ENCODE measurements at places on chromosomes 6 and 20.

DNA sequence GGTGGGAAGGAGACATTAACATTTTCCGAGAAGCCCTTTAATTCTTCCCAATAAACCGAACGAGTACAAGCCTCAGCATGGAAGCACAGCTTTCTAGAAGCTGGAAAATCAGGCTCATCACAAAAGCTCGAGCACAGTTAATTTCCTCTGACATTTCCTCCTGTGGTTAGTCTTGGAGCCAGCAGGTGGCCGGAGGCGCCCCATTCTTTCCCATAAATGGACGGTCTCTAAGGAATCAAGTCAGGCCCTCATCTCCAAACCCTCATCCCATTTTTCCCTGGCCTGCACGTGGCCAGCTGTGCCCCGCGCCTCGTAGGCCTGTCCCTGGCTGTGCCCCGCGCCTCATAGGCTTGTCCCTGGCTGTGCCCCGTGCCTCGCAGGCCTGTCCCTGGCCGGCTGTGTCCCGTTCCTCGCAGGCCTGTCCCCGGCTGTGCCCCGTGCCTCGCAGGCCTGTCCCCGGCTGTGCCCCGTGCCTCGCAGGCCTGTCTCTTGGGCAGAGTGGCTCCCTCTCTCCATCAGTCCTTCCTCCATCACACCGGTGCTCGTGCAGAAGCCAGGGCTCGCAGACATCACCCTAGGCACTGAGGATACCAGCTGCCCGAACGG, 19.7 kb upstream of the NTSR1 start:
- no peak for DNase-seq

DNA sequence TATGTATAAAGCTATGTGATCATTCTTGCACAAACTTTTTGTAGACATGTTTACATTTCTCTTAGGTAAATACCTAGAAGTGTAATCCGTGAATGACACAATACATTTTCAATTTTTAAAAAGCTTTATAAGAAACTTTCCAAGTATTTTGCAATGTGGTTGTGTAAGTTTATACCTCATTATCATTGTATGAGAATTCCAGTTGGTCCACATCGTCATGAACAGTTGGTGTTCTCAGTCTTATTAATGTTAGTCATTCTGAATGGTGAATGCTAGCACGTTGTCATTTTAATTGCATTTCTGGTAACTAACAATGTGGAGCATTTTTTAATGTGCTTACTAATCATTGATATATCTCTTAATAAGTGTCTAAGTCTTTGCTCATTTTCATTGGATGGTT, 116.5 kb upstream of the F13A1 start:
- DNase-seq, result peak; percentile 45

- no peak for DNase-seq
These were observed 34.7 kb upstream of the FAM8A1 start for GRCh38 chr6:17565399-17565798.

DNA sequence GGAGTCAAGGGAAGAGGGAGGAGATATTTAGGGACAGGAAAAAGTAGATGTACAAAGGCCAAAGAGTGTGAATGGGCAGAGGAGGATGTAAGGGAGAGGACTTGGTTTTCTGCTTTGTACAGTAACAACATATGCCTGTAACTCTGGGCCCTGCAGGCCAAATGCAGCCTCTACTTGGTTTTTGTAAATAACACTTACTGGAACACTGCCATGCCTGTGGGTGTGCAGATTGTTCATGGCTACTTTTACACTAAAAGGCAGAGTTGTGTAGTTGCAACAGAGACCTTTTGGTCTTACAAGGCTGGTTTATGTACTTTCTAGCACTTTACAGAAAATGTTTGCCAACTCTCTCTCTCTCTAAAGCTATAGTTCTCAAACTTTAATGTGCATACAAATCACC, 157.1 kb downstream of the PHACTR1 start:
- DNase-seq, result no peak

DNA sequence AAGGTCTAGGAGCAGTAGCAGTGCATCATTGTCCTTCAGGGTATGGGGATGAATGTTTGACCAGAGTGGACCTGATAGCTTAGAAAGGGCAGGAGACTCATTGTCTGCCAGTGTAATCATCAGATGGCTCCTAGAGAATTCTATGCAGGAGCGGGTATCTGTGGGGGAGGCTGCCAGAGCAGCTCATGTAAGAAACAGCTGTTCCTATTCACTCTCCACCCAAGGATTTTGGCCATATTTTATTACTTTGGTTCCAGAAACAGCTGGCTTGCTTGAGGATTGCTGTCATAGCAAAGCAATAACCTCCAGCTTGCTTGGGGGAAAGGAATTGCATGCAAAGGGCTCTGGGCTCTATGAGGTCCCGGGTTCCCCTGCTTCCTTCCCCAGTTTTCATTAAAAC, 44.1 kb downstream of the RALY start:
- DNase-seq, result no peak

DNA sequence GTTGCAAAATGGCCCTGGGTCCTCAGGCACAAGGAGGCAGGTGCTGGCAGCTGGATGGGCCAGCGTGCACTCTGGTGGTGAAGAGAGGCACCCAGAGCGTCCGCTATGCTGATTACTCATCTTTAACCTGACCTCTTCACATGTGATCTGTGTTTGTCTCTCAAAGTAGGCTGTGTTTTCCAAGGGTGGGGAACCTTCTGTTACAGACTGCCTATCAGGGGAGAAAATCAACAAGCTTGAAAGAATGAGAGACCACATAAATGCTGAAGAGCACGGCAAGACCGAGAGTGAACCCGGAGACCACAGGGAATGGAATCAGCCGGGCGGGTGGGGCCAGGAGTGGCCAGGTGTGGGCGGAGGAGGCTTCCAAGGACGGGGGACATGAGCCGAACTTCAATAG, 16.2 kb downstream of the BNIP5 start:
- no peak for DNase-seq

GRCh38 chr6:97186416-97186999, 96.5 kb downstream of the MMS22L start:
- DNase-seq, result peak; percentile 34

DNA sequence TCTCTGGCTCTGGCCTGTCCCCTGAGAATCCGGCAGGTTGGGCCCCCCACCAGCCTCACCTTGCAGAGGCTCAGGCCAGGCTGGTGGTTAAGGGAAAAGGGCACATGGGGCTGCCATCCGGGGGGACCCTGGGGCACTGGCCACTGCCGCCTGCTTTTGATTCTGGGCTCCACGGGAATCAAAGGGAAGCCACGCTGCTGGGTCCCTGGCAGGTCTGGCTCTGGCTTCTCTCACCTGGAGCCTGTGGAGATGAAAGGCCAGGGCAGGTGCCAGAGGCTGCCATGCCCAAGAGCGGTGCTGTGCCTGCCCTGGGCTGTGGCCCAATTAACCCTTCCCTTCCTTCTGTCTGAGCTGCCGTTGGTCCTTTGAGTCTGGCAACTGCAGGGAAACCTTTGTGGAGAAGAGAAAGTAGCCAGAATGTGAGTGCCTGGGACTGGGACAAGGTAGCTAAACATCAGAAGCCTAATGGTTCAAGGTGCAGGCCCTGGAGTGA, 9.4 kb upstream of the CDH22 start:
- DNase-seq, result no peak

DNA sequence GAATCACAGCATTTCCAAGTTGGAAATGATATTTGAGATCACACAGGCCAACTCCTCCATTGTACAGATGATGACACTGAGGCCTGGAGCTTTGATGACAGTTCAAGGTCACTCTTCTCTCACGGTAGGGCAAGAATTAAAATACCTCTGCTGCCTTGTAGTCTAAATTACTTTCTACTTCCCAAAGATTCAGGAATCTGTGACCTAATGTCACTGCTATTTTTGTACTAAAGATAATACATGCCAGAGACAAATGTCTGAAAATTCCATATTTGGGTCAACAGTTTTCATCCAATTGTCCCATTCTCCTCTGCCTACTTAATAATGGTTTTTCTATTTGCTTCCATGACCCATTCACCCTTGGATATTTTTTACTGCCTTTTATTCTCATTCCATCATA, 160.0 kb downstream of the SOD2 start:
- DNase-seq, result no peak

DNA sequence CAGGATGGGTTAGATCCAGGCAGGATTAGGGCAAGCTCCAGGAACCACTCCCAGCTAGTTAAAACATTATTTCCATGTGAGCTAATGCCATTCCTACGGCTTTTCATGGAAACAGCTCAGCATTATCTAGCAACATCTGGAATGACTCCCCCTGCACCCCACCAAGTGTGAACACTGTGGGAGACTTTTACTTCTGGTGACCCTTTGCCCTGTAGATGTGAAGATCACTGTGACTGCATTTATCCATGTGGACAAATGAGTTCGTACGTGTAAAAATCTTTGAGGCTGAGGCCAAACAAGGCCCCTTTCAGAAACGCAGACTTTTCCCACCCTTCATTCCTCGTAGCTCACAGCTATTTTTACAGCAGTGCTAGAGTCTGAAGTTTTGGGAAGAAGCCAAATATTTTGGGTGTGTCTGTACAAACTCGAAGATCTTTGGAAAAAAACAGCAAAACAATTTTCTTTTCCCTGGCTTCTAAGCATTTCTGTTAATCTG, 221.8 kb upstream of the SOX4 start:
- DNase-seq, result peak; percentile 64

GRCh38 chr6:8415280-8415679, 20.1 kb downstream of the SLC35B3 start:
- DNase-seq, result no peak

DNA sequence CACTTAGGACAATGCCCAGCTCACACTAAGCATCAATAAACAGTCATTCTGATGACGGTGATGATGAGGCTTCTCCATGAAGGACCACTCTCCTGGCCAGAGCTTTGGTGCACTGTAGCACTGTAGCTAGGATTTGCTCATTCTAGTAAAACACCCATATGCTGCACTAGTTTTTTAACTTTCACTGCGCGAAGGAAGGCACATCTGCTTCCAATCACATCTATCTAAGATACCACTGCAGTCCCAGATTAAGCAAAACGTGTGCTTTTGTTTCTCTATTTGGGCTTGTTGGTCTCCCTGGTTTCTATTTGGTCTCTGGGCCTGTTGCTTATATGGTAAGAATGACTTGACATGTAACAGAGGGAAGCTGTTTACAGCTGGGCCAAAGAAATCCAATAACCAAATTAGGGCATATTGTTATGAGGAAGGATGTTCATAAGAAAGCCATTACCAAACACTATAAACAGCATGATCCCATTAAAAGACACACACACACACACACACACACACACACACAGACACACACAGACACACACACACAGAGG, 62.4 kb downstream of the FAM229B start:
- no peak for DNase-seq

- peak; percentile 22 for DNase-seq
These were observed 126.7 kb downstream of the AIG1 start for GRCh38 chr6:143187238-143187923.

DNA sequence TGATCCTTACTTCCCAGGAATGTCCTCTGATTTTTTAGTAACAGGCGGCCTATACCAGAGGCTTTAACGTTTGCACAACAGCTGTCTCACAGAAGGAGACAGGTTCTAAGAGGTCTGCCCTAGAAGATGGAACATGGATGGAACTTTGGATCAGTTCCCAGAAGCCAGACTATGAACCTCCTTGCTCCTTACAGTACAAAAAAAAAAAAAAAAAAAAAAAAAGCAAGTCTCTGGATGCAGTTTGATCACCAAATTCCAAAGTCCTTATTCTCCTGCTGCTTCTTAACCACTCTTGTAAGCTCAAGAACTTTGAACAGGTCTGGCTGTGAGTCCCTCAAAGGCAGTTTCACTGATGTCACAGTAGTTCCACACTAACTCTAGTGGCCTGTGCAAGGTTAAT, 2.0 kb upstream of the TRMT11 start:
- DNase-seq, result peak; percentile 26

DNA sequence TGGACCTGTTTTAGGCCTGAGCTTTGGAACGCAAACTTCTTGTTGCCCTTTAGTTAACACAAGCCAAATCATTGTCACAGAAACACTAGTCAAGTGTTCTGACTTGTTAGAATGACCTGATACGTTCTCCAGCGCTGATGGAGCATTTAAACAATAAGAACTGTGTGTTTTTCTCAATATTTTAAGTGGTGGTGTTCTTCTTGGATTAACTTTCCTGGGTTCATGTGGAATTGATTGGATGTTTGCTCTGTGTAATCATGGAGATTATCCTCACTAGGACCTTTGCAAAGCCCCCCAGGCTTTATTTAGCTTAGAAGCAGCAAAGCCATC, 1.6 kb downstream of the LRRC1 start:
- no peak for DNase-seq

- DNase-seq, result no peak
These were observed 144.4 kb upstream of the GJE1 start for GRCh38 chr6:141988327-141988726.

DNA sequence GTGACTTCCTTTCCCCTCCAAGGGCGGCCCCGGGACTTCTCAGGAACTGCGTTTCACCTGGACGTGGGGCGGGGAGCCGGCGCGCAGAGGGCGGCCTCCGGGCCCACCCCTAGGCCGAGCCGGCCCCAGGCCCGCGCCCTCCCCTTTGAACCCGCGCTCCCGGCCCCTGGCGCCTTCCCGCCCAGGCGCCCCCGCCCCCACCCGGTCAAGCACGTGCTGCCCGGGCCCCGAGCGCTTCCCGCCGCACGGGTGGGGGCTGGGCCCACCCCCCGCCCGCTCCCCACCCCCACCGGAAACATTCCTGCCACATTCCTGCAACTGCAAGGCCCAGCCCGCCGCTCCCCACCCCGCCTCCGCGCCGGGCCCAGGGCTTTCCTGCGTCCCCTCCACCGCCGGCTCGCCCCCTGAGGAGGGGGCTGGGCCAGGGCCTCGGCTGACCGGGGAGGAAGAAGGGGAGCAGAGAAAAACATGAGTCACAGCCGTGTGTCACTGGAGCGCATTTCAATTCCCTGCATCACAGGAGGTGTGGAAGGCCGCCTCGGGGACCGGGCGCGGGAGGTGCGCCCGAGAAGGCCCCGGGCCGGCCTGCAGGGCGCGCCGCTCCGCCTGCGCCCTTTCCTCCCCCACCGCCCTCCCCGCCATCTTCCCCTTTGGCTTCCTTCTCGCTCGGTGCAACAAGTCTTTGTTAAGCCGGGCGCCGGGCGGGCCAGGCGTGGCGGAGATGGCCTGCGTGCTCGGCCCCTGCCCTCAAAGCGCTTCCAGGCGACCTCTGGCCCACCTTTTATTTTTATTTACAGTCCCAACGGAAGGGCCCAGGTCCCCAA, 1.2 kb upstream of the HMGA1 start:
- DNase-seq, result peak; percentile 88

GRCh38 chr6:37298958-37299357, 41.0 kb upstream of the TMEM217 start:
- DNase-seq, result no peak

GRCh38 chr6:43938178-43939105, 168.4 kb downstream of the VEGFA start:
- DNase-seq, result no peak
